Stimulated activated CD8-positive, alpha-beta memory T cell treated with anti-CD3 and anti-CD28 coated beads, Interleukin-7, amount 100 ng/mL, for 1 hour (primary cell): ENCODE measurements at places on chromosomes 4 and X.

DNA sequence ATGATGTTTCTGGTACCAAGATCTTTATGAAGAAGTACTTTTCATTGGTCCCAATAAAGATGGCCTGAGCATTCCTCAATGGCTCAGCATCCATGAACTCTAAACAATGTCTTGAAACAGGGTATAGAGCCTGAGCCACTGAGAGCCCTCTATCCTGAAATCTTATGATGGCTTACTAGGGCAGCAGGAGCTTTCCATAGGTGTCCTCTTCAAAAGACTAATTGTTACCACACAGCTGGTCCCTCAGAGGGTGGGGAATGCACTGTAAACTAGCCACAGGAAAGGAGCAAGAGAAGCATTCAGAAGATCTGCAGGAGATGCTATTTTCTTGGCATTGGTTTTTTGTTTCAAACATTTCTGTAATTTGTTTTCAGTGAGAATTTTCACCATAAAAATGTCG lies 5.6 kb upstream of the BANK1 start:
- no peak for DNase-seq

DNA sequence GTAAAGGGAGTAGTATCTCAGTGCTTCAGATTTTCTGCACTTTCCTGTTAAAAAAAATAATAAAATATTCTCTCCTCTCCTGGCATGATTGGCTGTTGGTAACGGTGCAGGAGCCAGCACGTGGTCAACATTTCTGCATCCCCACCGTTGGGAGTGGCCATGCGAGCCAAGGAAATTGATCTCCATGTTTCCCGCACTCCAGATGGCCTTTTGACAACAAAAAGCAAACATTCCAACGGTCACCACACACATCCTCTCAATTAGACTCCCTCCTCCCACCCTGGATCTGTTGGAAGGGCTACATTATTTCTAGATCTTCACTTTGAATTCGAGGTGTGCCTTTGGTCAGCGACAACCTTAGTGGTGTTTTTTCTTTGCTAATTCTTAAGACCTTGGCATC lies 45.0 kb downstream of the STK32B start:
- DNase-seq: no peak

GRCh38 chrX:129641941-129642340 lies 12.8 kb downstream of the APLN start:
- DNase-seq: no peak

- DNase-seq: no peak
Observed at GRCh38 chrX:100296183-100296753, 113.8 kb downstream of the PCDH19 start.

- DNase-seq: no peak
Observed at GRCh38 chrX:40285876-40286275, 188.1 kb upstream of the BCOR start.

DNA sequence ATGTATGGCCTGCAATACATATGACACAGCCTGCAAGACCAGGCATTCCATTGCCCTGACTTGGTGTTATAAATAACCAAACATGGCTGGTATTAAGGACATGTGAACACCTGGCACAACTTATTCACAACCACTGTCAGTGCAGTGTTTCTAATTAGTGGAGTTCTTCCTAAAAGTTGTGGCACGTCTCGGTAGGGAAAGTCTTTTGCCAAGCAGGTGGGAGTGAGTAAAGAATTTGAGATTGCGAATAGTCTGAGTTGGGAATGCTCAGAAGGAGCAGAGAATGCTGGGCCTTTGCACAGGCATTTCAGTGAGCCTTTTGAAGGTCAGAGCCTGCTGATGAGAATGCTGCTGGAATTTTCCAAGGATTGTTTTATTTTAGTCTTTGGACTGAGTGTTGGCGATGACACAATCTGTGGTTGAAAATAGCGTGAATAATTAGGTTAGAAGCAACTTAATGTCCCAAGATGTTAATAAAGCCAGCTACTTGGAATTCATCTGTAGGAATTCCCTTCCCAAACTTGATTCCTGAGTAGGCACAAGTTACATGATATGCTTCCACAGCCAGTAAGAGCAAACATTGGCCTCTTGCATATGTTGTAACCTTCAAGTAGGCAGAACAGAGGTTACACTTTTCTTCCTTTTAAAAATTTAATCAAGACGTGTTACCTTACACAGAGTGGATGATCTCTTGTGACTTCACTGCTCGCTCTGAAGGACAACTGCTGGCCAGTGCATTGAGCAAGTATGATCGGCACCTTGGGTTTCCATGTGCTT lies 83.6 kb upstream of the PGRMC2 start:
- no peak for DNase-seq

- DNase-seq: no peak
Observed at GRCh38 chr4:142728233-142728632, 117.9 kb downstream of the INPP4B start.

DNA sequence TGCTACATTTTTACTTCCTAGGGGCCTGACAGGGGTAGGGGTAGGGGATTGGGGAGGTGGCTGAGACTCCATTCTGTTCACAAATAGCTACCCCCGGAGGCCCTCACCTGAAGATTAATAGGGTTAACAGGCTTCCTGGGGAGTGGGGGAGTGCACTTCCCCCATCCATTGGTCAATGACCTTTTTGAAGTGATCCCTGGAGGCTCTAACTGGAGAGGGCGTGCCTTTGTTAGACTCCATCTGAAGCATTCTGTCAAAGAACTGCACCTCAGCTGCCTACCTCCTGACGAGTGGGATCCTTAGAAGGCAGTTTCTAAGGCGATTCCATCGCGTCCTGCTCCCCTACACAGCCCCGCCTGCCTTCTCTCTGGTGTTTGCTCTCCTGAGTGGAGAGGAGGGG lies 10.0 kb upstream of the MTM1 start:
- no peak for DNase-seq

- no peak for DNase-seq
Observed at GRCh38 chr4:110636680-110637407, 14.0 kb upstream of the PITX2 start.

DNA sequence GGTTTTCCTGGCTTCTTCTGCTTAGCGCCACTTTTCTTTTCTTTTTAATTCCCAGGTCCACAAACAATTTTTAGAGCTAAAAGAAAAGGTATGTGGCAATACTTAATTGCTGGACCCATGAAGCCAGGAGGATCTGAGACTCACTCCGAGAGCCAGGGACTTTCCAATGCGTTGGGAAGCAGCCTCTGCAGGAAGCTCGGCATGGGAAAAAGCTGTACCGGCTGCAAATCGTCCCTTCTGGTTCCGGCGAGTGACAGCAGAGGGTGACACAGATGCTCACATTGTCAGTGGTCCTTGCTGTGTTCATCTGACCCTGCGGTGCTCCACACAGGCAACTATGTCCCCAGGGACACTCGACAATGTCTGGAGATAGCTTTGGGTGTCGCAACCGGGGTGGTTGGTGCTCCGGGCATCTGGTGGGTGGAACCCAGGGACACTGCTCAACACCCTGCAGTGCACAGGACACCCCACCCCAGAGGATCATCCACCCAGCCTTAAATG lies 164.0 kb downstream of the PRKX start:
- no peak for DNase-seq

DNA sequence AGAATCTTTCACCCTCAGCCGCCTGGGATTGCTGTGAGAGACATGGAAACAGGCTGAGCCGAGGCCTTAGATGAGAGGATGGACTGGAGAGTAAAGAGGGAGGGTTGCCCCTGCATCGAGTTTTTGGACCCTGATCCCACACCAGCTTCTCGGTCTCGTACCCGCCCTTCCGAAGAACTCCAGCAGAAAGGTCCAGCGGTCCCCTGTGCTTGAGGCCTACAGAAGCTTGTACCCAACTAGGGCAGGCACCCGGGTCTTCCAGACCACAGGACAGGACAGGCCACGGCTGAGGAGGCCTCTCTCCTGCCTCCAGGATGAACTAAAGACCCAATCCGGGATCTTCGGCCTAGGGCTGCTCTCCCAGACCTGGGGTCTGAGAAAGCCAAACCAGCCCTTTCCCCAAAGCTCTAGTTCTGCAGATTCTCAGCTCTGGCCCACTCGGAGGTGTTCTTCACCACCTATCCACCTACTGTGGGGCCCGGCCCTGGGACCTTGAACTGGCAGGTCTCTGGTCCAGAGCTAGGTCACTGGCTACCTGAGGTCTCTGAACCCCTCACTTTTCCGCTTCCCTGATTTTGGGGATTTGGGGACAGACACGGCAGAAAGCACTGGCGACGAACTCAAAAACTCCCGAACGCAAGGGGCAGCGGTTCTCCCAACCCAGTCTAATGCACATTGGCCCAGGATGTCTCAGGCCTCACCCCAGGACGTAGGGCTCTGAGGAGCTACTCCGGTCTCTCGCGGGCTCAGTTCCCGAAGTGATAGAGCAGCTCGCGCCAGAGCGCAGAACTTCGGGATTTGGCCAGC lies 1.1 kb downstream of the NKX3-2 start:
- no peak for DNase-seq

DNA sequence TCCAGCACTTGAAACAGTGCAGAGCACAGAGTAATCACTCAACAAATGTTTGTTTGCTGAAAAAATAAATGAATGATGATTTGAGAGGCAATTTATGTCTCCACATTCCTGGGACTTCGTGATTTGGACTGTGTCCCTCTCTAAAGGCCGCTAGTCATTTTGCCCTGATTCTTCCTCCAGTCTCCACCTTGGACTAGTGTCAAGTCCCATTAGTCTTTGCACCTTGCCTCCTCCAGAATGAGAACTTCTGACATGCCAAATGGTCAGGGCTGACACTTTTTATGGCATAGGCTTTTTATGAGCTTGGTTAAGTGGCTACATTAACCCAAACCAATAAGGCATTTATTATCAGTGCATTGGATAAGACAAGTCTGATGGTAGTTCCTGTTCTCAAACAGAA lies 65.1 kb upstream of the POF1B start:
- DNase-seq: no peak

- DNase-seq: no peak
Observed at GRCh38 chrX:67346667-67347066, 197.2 kb upstream of the AR start.

GRCh38 chrX:653306-653705 lies 22.7 kb downstream of the SHOX start:
- DNase-seq: no peak

DNA sequence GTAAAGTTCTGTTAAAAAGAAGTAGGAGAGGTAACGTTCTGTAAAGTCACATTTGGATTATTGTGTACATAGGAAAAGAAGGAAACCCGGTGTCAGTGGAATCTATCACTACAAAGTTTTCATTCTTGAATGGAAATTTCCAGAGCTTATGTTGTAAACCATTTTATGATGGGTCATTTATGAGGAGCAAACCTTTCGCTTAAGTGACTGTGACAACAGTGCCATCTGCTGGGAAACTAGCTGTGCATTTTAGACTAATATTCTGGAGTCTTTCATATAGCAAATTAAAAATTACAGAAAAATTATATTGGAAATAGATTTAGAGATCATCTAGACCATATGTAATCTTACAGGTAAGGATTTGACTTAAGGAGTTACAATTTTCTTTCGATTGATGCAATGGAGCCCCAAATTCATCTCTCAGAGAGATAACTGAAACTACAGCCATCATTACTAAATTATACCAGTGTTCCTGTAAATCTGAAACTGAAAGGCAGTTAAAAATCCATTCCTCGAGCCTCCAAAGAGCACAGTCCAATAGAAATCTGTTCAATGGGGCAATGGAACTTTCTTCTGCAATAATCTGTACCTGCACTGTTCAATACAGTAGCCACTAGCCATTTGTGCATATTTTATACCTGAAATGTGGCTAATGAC lies 26.9 kb downstream of the ASB9 start:
- DNase-seq: no peak

- DNase-seq: no peak
Observed at GRCh38 chr4:78609580-78609979, 58.0 kb downstream of the ANXA3 start.

DNA sequence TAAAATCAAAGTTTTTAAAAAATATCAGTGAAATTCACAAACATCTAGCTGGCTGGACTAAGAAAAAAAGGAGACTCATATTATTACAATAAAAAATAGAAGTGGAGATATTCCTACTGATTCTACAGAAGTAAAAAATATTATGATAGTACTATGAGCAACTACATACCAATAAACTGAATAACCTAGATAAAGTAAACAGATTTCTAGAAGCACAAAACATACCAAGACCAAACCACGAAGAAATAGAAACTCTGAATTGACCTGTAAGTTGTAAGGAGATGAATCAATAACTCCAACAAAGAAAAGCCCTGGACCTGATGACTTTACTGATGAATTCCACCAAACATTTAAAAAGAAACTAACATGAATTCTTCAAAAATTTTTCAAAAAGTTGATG lies 867.3 kb downstream of the PCDH18 start:
- no peak for DNase-seq

DNA sequence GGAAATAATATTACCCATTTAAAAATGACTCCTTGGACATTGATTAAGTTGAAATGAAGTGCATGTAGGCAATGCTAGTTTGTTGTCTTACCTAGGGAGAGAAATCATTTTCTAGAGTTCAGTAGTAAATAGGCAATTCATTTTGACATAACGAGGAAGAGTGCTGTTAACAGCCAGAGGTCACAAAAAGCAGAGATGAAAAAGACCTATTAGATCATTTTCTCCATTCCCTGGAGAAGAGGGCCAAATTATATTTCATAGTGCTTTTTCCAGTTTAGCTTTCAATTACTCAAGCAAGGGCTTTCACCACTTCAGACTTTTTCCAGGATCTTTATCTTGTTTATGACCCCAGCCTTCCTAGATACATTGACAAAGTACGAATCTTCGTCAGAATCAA lies 374.3 kb upstream of the GALNT7 start:
- DNase-seq: no peak

DNA sequence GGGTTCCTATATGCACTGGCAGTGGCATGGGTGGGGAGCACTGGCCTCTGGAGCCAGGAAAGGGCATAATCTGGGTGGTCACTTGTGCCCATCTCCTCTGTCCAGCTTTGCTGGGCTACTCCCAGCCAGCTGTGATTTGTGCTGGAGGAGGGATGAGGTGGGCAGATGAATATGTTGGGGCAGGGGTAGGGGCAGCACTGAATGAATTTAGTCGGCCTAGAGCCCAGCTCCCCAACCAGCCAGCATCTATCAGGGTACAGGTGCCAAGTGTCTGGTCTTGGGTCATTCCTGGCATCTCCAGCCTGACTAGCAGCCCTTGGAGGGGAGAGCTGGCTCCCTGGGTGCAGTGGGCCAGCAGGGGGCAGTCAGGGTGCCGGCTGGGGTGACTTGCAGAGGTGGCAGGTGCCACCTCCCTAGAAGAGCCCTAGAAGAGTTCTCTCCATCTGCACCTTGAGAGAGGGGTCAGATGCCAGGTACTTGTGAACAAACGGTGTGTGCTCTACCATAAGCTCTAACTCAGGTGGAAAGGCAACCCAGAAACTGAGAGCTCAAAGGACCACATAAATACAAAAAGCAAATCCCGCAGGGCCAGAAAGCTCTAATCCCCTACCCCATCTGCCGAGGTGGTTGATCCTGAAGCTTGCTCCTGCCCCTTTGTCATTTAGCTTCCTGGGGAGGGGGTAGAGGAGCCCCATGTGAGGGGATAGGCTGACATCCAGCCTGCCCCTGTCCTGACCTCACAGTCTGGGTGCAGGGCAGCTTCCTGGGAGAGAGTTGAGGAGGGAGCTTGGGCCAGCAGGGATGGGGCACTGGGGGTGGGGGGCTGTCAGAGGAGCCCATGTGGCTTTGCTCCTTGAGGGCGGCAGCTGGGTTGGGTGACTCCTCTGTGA lies 2.2 kb downstream of the SORCS2 start:
- no peak for DNase-seq

GRCh38 chr4:162707962-162708361 lies 458.7 kb downstream of the NAF1 start:
- no peak for DNase-seq

- DNase-seq: no peak
Observed at GRCh38 chrX:431056-431455, 44.3 kb upstream of the PPP2R3B start.

GRCh38 chrX:51395810-51396728 lies 63.4 kb downstream of the NUDT10 start:
- no peak for DNase-seq

GRCh38 chr4:71932941-71933340 lies 98.9 kb upstream of the NPFFR2 start:
- DNase-seq: no peak
